ENCODE measurements at places on chromosomes 1 and 21.

GRCh38 chr1:226625832-226626576, 77.4 kb downstream of the STUM start:
- no peak for DNase-seq

GRCh38 chr1:89761901-89762300, 58.9 kb upstream of the LRRC8D start:
- DNase-seq, result no peak

GRCh38 chr1:184503221-184503749, 116.5 kb downstream of the C1orf21 start:
- DNase-seq, result no peak

- no peak for DNase-seq
These were observed 16.3 kb downstream of the VPS45 start for GRCh38 chr1:150083907-150084306.

GRCh38 chr1:916173-917075, 7.3 kb upstream of the SAMD11 start:
- DNase-seq, result no peak

DNA sequence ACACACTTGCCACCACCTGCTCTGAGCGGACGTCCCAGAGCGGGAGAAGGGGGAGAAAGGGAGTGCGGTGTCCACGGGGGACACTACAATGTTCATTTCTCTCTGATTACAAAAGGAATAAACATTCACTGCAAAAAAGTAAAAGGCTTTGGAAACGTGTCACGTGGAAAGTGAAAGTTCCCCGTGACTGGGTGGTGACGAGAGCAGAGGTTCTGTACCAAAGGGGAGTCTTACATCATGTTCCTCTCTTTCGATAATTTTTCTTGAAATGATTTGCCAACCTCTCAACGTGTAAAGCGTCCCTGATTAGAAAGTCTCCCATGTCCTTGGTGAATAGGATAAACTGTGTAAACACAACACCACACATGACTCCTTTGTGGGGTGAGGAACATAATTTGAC, 22.0 kb upstream of the PRDM15 start:
- DNase-seq, result no peak

DNA sequence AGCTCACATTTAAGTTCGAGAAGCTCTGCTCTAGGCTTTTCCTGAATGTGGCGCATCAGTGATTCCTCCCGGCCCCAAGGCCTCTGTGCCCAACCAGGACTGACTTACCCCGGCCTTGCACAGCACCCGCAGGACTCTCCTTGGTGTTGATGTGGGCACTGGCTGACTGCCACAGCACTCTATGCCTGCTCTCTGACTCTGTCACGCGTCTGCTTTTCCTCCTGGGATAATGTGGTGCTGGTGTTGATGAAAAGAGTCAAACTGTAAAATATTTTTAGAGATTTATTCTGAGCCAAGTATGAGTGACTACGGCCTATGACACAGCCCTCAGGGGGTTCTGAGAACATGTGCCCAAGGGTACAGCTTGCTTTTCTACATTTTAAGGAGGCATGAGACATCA, 15.5 kb upstream of the SLC2A5 start:
- no peak for DNase-seq

GRCh38 chr21:25324666-25325065, 282.6 kb downstream of the MRPL39 start:
- DNase-seq, result no peak

GRCh38 chr1:28411656-28412055, 42.1 kb downstream of the PHACTR4 start:
- DNase-seq, result no peak

GRCh38 chr1:228219245-228219961, 11.6 kb downstream of the OBSCN start:
- DNase-seq, result no peak

DNA sequence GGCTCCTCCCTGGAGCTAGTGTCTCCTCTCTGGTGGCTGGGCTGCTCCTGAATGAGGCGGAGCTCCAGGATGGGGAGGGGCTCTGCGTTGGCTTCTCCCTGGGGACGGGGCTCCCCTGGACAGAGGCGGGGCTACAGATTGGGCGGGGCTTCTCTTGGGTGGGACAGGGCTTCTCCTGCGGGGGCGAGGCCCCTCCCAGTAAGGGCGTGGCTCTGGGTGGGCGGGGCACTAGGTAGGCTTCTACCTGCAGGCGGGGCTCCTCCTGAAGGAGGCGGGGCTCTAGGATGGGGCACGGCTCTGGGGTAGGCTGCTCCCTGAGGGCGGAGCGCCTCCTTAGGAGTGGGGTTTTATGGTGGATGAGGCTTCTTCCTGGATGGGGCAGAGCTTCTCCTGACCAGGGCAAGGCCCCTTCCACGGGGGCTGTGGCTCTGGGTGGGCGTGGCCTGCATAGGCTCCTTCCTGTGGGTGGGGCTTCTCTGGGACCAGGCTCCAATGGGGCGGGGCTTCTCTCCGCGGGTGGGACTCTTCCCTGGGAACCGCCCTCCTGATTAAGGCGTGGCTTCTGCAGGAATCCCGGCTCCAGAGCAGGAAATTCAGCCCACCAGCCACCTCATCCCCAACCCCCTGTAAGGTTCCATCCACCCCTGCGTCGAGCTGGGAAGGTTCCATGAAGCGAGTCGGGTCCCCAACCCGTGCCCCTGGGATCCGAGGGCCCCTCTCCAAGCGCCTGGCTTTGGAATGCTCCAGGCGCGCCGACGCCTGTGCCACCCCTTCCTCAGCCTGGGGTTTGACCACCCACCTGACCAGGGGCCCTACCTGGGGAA, 22.7 kb upstream of the ARF1 start:
- no peak for DNase-seq

DNA sequence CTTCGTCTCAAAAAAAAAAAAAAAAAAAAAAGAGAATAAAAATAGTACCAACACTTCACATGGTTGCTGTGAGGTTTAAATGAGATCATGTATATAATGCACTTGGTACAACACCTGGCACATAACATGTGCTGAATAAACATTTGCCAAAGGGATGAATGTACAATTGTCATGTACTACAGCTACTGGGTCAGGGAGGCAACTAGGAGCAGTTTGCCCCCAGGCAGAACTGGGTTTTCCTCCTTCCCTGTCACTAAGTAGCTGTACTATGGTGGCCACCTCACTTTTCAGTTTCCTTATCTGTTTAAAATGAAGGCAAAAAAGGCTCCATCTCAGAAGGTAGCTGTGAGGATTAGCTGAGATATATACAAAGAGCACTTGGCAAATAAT, 11.5 kb downstream of the AK2 start:
- DNase-seq, result no peak

DNA sequence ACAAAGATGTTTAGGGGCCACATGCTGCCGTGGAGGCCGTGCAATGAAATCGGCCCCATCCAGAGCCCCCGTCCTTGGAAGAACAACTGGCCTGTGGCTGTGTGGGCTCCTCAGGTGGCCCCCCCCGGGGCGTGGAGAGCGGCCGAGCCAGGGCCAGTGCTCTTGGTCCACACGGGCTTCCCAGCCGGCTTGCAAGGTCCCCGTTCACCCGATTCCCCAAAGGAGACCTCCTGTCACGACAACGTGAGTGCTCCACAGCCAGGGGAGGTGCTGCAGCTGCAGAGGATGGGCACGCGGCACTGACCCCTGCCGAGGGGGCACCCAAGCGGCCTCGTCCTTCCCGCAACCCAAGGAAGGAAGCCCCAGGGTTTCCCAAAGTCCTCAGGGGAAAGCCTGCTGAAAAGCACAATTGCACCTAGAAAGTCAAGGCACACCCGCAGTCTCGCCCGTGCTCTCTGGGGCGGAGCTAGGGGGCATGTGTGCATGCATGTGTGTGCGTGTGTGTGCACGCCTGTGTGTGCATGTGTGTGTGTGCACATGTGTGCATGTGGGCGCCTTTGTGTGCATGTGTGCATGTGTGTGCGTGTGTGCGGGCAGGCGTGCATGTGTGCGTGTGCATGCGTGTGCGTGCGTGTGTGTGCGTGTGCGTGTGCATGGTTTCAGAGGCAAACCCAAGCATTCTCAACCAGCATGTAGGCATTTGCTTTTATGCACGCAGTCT, 48.2 kb downstream of the SLX9 start:
- no peak for DNase-seq

DNA sequence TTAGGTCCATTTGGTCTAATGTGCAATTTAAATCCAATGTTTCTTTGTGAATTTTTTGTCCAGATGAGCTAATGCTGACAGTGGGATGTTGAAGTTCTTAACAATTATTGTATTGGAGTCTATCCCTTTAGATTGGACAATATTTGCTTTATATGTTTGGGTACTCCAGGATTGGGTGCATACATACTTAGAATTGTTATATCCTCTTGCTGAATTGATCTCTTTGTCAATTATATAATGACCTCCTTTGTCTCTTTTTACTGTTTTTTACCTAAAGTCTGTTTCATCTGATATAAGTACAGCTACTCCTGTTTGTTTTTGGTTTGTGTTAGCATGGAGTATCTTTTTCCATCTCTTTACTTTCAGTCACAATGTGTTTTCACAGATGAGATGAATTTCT, 22.2 kb downstream of the CD55 start:
- DNase-seq, result no peak

- peak; percentile 34 for DNase-seq
These were observed 8.1 kb downstream of the UTP25 start for GRCh38 chr1:209835782-209836298.

DNA sequence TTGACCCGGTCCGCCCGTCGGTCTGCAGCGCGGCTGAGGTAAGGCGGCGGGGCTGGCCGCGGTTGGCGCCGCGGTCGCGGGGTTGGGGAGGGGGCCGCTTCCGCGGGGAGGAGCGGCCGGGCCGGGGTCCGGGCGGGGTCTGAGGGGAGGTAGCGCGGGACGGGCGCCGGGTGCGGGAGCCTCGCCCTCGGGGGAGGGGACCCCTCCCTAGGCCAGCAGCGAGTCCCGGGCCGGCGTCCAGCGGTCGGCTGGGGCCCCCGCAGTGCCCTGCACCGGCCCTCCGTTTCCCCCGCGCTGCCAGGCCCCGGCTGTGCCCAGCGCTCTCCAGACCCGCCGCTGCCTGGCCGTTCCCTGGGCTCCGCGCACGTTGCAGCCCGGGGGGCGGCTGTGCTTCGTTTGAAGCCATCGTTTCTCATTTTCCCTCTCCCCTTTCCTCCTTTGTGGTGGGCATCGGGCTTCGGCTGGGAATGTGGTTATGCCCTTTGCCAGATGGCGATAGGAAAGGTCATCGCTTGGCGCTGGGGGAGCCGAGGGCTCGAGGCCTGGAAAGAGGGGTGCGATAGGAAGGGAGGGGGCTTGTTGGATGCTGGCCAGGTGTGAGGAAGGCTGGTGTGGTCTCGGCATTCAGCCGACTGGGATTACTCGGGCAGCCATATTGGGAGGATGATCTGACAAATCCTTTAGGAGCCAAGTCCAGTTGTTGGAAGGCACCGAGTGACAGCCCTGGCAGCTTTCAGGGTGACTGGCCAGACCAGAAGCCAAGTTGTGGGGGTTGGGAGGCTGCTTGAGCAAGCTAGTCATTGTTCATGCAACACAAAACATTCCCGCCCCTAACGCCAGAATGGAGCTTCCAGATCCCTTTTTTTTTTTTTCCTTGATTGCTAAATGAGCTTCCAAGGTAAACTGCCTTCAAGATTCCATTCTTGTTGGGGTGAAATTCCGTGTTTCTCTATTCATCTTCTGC, 753 bp downstream of the KIF1B start:
- peak; percentile 84 for DNase-seq

GRCh38 chr1:40956407-40956806, 23.1 kb upstream of the CTPS1 start:
- no peak for DNase-seq

DNA sequence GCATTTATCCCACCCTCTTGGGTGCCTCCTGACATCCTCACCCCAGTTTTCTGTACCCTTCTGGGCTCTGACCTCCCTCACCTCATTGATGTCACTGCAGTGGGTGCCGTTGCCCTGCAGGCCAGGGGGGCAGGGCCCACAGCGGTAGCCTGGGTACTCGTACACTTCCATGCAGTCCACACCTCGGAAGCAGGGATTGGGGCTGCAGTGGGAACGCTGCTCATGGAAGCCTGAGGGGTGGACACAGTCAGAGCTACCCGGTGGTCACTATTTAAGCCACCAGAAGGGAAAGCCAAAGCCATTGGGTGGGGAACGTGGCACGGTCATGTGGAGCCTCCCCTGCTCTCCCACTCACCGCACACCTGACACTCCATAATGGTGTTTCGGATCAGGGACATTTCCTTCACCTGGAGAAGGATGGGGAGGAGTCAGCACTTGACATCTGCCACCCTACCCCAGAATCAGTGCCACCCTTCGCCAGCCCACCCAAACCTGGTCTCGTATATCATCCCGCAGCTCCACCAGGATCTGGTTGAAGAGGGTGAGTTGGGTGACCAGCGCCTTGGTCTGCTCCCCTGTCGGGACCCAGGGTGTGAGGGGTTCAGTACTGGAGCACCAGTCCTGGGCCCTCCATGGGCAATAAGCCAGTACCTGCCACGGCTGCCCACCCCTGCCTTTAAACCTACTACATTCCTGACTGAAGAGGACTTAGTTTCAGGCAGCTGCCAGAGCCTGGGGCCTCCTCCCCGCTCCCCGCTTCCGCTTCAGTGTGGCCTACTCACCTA, 4.8 kb downstream of the THBS3 start:
- no peak for DNase-seq

- peak; percentile 65 for DNase-seq
These were observed 14.4 kb upstream of the THEM5 start for GRCh38 chr1:151867765-151868411.

- peak; percentile 1 for DNase-seq
These were observed 1768.7 kb downstream of the BRINP3 start for GRCh38 chr1:188708795-188709535.

- DNase-seq, result no peak
These were observed 32.8 kb downstream of the MTARC1 start for GRCh38 chr1:220819467-220820026.

DNA sequence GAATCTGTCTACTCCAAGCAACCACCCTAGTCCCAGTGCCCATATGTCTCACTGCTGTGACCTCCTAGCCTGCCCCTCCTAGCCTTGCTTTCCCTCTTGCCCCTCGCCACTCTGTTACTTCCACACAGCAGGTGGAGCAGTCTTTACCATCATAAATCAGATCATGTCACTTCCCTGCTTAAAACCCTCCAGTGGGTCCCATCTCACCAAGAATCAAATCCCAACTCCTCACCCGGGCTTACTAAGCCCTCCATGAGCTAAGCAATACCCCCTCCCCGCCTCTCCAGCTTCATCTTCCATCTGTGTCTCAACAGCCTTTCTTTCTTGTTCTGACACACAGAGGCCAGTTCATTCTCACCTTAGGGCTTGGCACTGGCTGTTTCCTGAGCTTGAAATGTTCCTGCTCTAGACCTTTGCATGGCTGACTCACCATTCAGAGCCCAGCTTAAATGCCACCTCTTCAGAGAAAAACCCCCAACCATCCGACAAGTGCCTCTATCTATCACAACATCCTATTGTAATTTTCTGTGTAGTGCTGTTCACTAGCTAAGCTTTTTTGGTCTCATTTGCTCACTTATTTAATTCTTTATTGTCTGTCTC, 22.3 kb downstream of the KNCN start:
- no peak for DNase-seq
